ENCODE measurements at places on chromosomes 16 and 17. TPM values are rescaled to one million over a fixed set of nuclear protein-coding genes. Genes with fewer than 3 reads are reported as not detected.

DNA sequence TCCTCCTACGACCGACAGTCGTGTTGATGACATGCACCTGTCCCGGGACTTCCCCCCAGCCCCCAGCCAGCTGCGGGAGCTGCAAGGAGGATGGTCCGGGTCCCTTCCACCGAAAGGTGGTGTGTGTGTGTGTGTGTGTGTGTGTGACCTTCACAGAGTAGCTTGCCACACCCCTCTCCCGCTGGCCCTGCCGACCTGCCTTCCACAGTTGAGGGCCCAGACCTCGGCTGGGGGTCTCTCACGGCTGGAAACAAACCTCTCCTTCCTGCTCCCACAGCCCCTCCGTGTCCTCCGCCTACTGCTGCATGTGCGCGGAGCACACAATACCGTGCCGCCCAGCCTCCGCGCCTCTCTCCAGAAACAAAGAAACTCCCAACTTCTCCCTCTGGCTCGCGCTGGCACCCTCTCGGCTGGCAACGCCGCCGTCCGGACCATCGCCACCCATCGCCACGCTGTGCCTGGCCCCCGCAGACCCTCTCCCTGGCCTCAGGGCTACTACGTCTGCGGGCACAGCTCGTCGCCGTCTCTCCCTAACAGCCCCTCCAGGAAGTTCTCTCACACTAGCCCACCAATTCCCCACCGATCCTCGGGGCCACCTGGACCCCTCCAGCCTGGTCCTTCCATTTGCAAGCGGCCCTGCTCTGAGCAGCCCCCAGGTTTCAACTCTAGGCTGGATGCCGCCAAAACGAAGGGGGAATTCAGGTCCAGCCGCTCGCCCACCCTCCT is 81.2 kb downstream of the TIMM22 start:
- DNase-seq = no peak

Gene FLYWCH2
- 37.0 TPM for total RNA-seq

GRCh38 chr16:83969771-83970429 is 1.9 kb downstream of the NECAB2 start:
- no peak for DNase-seq

Gene MMD
- 10.3 TPM for total RNA-seq
